ENCODE measurements at places on chromosomes 1 and 21.
A peak's percentile ranks its signal among the peaks of the same experiment; 100 is the strongest.

GRCh38 chr1:8352886-8353785 lies 35.2 kb downstream of the SLC45A1 start:
- peaks cover 41% of the 10 kb centered on the region for H3K36me3 ChIP-seq
- H3K27me3 ChIP-seq = no peaks in the 10 kb centered on the region
- no peak overlapping the region for H3K4me3 ChIP-seq
- peaks cover 49% of the 10 kb centered on the region for H3K4me1 ChIP-seq
- DNase-seq = no peak

DNA sequence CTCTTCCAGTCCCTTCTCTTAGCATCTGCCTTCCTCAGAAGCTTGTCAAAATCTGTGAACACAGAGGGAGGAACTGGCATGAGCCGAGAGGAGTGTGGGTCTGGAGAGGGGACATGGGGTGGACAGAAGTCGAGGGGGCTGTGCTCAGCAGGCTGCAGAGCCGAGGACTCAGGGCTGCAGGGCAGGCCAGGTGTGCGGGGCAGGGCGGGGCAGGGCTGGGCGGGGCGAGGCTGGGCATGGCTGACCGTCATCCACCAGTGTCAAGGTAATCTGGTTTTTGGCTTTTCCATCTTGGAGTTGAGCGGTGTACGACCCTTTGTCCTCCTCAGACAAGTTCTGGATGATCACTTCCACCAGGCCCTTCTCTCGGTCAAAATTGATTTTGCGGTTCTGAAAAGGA lies 44.0 kb downstream of the MYOM3 start:
- no peak overlapping the region for H3K4me3 ChIP-seq
- H3K27ac ChIP-seq = no peak overlapping the region
- H3K36me3 ChIP-seq = no peaks in the 10 kb centered on the region
- H3K4me1 ChIP-seq = no peaks in the 10 kb centered on the region
- H3K27me3 ChIP-seq = no peaks in the 10 kb centered on the region
- DNase-seq = no peak

- no peak overlapping the region for H3K27ac ChIP-seq
- DNase-seq = no peak
- H3K36me3 ChIP-seq = no peaks in the 10 kb centered on the region
These were observed 283.1 kb downstream of the PLPP3 start for GRCh38 chr1:56295949-56296929.

GRCh38 chr1:89487972-89488371 lies 36.7 kb upstream of the LRRC8B start:
- H3K27ac ChIP-seq = no peak overlapping the region
- no peaks in the 10 kb centered on the region for H3K27me3 ChIP-seq
- no peak overlapping the region for H3K4me3 ChIP-seq
- DNase-seq = no peak
- no peaks in the 10 kb centered on the region for H3K4me1 ChIP-seq
- H3K36me3 ChIP-seq = no peaks in the 10 kb centered on the region

- H3K4me1 ChIP-seq = no peaks in the 10 kb centered on the region
- no peak for DNase-seq
- no peak overlapping the region for H3K27ac ChIP-seq
- no peaks in the 10 kb centered on the region for H3K36me3 ChIP-seq
These were observed 148.4 kb downstream of the GPATCH2 start for GRCh38 chr1:217482356-217483102.

DNA sequence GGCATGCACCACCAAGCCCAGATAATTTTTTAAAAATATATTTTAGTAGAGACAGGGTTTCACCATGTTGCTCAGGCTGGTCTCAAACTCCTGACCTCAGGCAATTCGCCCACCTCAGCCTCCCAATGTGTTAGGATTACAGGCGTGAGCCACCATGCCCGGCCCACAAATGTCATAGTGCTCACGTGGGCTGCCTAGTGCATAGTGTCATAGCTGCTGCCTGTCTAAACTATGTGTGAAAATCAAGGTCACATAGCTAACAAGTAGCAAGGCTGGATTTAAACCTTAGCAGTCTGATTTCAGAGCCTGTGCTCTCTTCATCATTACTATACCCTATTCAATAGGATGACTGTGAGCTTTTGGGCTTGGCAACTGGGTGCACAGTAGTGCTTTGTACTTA lies 10.3 kb downstream of the C1orf141 start:
- no peak overlapping the region for H3K27ac ChIP-seq
- H3K4me3 ChIP-seq = no peak overlapping the region
- H3K27me3 ChIP-seq = no peaks in the 10 kb centered on the region
- DNase-seq = no peak

GRCh38 chr21:42290505-42290904 lies 24.7 kb downstream of the TFF3 start:
- H3K27me3 ChIP-seq = no peaks in the 10 kb centered on the region
- H3K4me1 ChIP-seq = no peaks in the 10 kb centered on the region
- H3K27ac ChIP-seq = no peak overlapping the region
- DNase-seq = no peak
- no peaks in the 10 kb centered on the region for H3K36me3 ChIP-seq

DNA sequence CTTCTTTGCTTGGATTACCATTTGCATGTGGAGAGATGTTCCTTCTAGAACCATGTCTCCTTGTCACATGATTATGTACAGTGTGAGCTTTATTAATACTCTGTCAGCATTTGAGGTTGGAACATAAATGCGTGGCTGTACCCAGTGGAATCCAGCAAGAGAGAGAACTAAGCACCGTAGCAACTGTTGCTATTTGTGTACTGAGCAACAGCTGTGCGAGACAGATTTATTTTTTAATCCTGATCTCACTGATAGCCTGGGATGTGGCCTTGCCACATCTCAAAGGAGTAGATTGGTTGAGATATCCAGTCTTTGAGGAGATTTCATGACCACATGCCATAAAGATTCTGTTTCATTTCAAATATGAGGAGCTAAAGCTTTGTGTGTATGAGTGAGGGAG lies 43.4 kb downstream of the KIF1B start:
- no peak overlapping the region for H3K4me3 ChIP-seq
- DNase-seq = peak; percentile 11
- peak overlapping the region; percentile 69 for H3K27ac ChIP-seq
- H3K4me1 ChIP-seq = peaks cover 19% of the 10 kb centered on the region
- peaks cover 4% of the 10 kb centered on the region for H3K36me3 ChIP-seq
- no peaks in the 10 kb centered on the region for H3K27me3 ChIP-seq

GRCh38 chr1:145955436-145955835 lies 2.4 kb downstream of the LIX1L start:
- no peaks in the 10 kb centered on the region for H3K36me3 ChIP-seq
- peak overlapping the region; percentile 85 for H3K4me3 ChIP-seq
- no peak for DNase-seq
- peak overlapping the region; percentile 82 for H3K27ac ChIP-seq
- H3K27me3 ChIP-seq = no peaks in the 10 kb centered on the region
- H3K4me1 ChIP-seq = peaks cover 32% of the 10 kb centered on the region

- DNase-seq = no peak
- no peaks in the 10 kb centered on the region for H3K4me1 ChIP-seq
- H3K27ac ChIP-seq = no peak overlapping the region
- H3K4me3 ChIP-seq = no peak overlapping the region
These were observed 6.8 kb upstream of the TRNP1 start for GRCh38 chr1:26986658-26987057.

DNA sequence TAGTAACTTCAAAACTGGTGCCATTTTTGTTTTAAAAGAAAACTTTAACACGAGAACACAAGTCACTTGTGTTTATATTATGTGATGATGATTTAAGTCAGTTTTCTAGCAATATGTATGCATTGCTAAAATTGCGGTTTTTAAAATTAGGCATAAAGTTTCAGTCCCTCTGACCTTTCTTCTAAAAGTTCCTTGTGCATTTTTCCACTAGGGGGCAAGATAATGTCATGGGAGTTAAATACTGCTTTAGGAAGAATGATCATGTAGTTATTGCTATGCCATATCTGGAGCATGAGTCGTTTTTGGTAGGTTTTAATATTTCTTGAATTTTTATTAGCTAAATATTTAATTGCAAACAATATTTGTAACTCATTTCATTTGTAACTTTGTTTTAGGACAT lies 10.7 kb downstream of the CDC7 start:
- H3K36me3 ChIP-seq = no peaks in the 10 kb centered on the region
- H3K4me3 ChIP-seq = no peak overlapping the region
- H3K27me3 ChIP-seq = no peaks in the 10 kb centered on the region
- DNase-seq = no peak
- no peaks in the 10 kb centered on the region for H3K4me1 ChIP-seq
